ENCODE measurements at places on chromosomes 4 and X.

GRCh38 chr4:75698162-75698962 lies 25.2 kb upstream of the G3BP2 start:
- DNase-seq: no peak

DNA sequence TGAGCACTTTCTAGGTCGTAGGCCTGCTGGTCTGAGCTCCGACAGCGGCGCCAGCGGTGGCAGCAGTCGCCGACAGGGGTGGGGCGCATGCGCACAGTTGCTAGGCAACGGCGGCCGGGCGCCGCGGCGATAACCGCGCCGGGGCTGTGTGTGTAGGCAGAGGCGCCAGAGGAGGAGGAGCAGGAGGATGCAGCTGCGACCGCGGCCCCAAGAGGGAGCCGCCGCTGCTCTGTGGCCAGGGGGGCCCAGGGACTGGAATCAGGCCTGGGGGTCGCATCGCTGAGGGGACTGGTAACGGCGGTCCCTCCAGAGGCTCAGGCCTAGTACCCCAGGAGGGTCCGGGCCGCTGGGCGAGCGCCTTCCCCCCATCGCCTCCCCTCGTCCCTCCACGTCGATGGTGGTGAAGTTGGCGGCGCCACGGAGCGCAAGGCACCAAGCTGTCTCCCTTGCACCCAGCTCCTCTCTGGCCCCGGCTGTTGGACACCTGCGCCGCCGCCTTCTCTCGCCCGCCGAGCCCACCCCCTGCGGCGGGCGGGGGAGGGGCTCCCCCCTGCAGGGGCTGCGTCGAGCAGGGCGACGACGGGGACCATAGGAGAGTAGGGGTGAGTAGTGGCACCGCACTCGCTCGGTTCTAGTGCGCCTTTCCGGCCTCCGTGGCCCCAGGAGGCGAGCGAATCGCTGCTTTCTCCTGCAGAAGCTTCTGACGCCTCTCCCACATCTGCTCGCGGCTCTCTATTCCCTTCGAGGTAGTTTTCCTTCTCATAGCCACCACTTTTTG lies 58.6 kb upstream of the ZC4H2 start:
- peak; percentile 43 for DNase-seq

GRCh38 chrX:12958059-12958458 lies 16.9 kb upstream of the TMSB4X start:
- DNase-seq: no peak

DNA sequence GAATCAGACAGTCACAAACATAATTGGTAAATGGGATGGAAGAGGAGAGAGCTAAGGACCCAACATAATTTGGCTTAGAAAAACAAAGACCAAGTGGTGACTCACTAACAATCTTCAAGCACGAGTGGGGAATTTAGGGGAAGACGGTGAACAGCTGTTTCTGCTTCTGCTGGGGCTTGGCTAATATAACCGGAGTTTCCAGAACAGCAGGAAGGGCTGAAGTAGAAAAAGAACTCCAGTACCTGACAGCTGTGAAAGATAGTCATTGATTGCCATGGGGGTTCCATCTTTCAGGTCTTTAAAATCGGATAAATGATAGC lies 290.9 kb upstream of the LDB2 start:
- DNase-seq: no peak

- DNase-seq: peak; percentile 48
Measured at GRCh38 chr4:101102114-101102742, 245.1 kb downstream of the PPP3CA start.

DNA sequence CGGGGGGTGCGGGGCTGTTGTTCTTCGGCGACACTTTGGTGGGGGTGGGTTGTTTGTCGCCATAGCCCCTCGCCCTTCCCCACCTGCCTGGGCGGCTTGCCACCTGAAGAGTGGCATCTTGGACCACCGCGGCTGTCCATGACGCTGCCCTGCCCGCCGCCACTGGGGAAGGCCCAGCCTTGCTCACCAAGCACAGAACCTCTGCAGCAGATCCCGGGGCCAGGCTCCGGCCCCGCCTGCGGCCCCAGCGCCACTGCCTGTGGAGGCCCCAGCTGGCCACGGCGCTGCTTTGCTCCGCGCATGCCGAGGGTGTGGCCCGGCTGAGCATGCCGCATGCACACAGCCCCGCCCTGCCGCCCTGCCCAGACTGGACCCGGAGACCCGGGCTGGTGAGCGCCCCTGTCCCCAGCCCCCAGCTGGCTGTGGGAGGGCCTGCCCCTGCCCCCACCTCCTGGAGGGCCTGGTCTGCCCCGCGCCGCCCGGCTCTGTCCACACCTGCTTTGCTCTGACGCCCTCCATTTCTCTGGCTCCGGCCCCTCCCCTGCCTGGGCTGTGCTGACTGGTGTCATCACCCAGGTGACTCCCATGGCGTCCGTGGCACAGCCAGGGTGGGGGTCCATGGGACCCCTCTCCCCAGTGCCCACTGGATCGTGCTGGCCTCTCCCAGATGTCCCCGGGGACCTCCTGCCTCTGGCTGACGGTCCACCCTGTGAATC lies 5.3 kb downstream of the NAT8L start:
- DNase-seq: no peak

- no peak for DNase-seq
Measured at GRCh38 chrX:148024425-148025148, 43.5 kb downstream of the FMR1NB start.

- DNase-seq: no peak
Measured at GRCh38 chrX:19183761-19184477, 61.7 kb upstream of the ADGRG2 start.

Data from G401 (cell line).